ENCODE measurements at places on chromosomes 2 and 18.

DNA sequence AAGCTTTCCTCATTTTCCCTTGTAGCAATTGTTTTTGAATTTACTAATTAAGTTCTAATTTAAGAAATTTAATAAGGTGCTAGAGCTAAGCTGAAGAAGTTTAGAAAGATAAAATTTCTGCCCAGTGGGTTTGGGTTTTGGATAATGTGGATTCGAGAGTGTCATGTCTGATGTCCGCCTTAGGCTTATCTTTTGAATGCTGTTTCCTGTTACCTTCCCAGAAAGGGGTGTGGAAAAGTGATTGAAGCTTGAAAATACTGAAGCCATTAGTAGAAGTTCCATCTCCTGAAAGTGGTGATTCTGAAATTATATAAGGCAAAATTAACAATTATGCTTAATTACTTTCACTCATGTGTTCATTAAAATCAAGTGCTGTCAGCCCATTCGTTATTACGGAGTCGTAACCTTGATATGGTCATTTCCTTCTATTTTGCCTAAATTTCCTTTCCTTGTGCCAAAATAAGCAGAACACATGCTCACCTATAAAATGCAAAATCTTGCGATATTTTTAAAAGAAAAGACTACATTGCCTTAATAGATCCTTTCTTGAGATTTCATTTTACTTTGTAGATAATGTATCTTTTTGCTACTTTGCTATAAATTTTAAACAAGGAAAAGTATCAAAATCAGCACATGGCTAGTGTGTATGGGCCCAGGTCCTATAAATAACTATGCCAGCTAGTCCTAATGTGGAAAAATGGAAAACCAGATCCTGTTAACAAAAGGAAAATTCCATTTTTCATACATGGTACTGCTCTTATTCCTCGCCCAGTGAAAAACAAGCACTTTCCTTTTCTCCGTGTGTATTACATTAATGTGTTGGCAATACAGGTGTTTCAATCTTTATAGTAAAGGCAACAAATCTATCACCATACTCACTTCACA, 97.3 kb downstream of the ICOS start:
- DNase-seq = no peak

GRCh38 chr2:235195921-235196320, 244.1 kb downstream of the SH3BP4 start:
- no peak for DNase-seq

GRCh38 chr2:69796174-69796573, 33.3 kb upstream of the GMCL1 start:
- no peak for DNase-seq

DNA sequence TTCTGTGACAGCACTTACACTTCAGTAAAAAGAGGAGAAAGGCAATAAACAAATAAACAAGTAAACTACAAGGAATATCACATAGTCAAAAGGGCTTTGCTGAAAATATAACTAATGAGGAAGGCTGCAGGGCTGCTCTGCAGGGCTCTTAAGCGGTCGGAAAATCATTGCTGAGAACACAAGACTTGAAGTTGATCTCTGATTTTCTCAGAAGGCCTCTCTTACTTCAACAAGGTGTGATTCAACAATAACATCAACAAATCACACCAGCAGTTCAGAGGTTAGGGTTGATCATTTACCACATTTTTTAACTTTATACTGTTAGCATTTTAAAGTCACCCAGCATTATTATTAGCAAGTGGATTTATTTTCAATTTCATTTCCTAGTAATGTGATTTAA, 215.6 kb downstream of the ARHGAP15 start:
- no peak for DNase-seq

GRCh38 chr2:9445089-9445488, 21.6 kb downstream of the CPSF3 start:
- peak; percentile 36 for DNase-seq
